NCI-H1105 (cell line): ENCODE measurements at places on chromosomes 4 and X.
A peak's percentile ranks its signal among the peaks of the same experiment; 100 is the strongest.

GRCh38 chr4:116058129-116058528 is 944.7 kb upstream of the NDST4 start:
- no peak for DNase-seq

GRCh38 chr4:150493851-150494250 is 88.1 kb upstream of the MAB21L2 start:
- DNase-seq: no peak

GRCh38 chr4:55080174-55080865 is 45.1 kb downstream of the KDR start:
- no peak for DNase-seq

DNA sequence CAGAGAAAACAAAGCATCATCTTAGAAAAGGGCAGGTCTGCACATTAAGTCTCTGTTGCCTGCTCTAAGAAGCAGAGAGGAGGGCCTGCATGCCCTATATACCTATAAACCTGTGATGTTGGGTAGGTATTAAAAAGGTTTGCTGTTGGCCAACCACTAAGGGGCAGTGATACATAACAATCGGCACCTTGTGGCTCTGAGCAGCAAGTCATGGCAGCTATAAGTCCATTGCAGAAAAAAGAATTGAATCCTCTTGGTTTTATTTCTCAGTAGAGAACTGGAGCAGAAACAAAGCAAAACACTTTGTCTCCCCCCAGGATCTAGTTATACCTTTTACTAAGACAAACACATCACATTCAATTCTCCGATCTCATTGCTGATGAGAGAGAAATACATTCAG is 1364.4 kb downstream of the STIM2 start:
- no peak for DNase-seq

- DNase-seq: no peak
These were observed 781.4 kb upstream of the INTU start for GRCh38 chr4:126851391-126851790.

- no peak for DNase-seq
These were observed 73.9 kb downstream of the CXXC4 start for GRCh38 chr4:104420766-104421165.

DNA sequence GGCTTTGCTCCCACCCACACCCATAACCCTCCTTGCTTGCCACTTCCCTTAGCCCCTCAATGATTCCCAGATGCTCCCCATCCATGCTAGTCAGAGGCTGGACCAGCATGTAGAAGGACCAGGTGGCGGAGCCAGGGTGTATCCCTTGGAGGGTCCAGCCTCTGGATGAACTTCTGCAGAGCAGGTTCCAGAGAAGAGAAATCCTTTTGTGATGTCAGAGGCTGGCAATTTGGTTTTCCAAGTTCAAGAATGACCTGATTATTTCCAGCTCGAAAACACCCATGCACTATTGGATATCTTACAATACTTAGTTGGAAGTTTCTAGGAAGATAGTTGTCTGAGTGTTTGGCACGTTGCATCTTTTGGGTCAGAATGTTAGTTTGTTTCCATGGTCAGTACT is 168.3 kb upstream of the RPS6KA3 start:
- DNase-seq: no peak

GRCh38 chrX:21590012-21590776 is 67.9 kb downstream of the KLHL34 start:
- no peak for DNase-seq

- no peak for DNase-seq
These were observed 43.2 kb downstream of the MTMR8 start for GRCh38 chrX:64352081-64352480.

- DNase-seq: no peak
These were observed 607 bp upstream of the SCOC start for GRCh38 chr4:140372751-140373327.

- no peak for DNase-seq
These were observed 58.6 kb downstream of the PRRG1 start for GRCh38 chrX:37407736-37408135.

DNA sequence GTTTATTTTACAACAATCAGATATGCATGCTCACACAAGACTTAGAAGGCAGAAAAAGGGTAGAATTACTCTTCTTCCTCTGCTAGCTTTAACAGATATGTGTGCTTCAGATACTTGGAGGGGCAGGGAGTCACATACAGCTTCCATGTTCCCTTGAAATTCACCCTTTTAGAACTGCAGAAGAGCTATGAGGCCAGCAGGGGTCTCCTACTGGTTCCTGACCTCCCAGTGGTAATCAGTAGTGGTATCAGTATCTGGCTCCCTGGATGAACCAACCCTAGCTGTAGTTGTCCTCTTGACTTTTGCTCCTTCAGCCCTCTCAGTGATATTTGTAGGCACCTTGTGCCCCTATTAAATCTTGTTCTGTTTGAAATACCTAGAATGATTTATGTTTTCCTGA is 81.5 kb downstream of the RCHY1 start:
- no peak for DNase-seq

- DNase-seq: no peak
These were observed 48.5 kb downstream of the MAGEC2 start for GRCh38 chrX:142156567-142156966.

DNA sequence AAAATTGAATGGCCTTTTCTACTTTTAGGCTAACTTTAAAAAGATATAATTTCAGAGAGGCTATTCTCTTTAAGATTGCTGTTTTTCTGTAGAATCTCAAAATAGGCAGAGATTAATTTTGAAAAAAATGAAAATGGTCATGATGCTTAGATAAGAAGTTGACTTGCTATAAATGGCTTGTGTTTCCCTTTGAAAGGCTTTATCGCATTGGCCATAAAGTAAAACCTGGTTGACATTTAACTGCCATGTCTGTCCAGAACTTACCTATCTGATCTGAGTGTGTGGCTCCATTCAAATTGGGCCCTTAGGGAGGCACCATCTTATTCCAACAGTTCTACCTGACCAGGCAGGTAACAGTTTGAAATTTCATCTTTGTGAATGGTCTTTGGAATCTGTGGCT is 56.1 kb downstream of the AFF2 start:
- DNase-seq: no peak

- DNase-seq: no peak
These were observed 38.9 kb downstream of the ZDHHC15 start for GRCh38 chrX:75483933-75484332.

GRCh38 chr4:143375326-143376073 is 38.8 kb downstream of the GAB1 start:
- DNase-seq: no peak

GRCh38 chr4:129394635-129395034 is 298.7 kb downstream of the C4orf33 start:
- peak; percentile 45 for DNase-seq

DNA sequence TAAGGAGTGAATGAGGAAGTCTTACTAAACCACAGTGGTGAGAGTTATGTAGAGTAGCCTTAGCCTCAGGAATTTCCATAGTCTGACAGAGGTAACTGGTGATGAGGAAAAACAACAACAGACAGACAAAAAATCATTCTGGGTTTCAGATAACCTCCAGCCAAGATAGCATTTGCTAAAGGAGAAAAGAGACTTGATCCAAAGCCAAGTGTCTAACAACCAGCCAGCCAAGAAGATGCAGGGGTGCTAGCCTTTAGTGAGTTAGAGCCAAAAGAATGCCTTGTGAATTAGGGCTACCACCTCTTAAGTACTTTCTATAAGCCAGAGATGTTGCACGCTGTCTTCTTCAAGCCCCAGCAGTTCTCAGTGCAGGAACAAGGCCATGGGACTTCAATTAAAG is 478.0 kb upstream of the CPEB2 start:
- DNase-seq: no peak

DNA sequence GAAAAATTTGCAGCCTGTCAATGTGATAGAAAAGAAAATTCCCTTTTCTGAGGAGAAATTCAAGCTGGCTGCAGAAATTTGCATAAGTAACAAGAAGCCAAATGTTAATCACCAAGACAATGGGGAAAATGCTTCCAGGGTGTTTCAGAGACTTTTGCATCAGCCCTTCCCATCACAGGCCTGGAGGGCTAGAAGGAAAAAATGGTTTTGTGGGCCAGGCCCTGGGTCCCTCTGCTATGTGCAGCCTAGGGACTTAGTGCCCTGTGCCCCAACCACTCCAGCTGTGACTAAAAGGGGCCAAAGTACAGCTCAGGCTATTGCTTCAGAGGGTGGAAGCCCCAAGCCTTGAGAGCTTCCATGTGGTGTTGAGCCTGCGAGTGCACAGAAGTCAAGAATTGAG is 23.9 kb downstream of the ZNF275 start:
- no peak for DNase-seq

- DNase-seq: peak; percentile 36
These were observed 26.7 kb downstream of the HTT-AS start for GRCh38 chr4:3047464-3048286.

DNA sequence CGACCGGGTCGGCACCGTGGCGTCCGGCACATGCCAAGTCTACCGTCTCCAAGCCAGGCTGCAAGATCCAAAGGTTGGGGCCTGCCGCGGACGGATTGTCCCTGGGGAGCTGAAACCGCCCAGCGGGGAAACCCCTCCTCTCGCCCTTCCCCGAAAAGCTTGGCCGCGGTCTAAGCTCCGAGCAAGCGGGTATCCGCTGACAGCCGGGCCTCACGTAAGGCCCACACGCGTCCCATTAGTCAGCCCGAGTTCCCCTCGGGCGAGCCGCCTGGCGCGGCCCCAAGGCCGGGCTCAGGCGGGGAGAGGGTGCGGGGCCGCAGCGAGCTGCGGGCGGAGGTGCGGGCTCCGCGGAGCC is 6.8 kb upstream of the BCOR start:
- no peak for DNase-seq

- no peak for DNase-seq
These were observed 84.5 kb upstream of the DKK2 start for GRCh38 chr4:107120661-107121060.

DNA sequence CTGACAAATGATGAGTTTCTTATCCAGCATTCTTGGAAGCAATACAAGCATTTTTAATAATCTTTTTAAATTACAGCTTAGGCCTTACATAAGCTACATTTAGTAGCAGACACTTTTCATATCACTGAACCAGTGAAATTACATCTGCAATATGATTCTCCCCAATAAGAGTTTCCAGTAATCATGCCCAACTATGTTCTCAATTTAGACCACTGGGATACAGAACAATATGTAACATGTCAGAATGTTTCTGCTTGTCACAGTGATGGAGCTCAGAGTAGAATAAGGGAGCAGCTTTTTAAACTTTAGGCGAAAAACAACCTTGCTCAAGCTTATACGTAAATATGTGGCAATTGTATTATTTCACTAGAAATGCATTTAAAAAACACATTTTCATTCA is 1132.2 kb downstream of the FAT4 start:
- no peak for DNase-seq

DNA sequence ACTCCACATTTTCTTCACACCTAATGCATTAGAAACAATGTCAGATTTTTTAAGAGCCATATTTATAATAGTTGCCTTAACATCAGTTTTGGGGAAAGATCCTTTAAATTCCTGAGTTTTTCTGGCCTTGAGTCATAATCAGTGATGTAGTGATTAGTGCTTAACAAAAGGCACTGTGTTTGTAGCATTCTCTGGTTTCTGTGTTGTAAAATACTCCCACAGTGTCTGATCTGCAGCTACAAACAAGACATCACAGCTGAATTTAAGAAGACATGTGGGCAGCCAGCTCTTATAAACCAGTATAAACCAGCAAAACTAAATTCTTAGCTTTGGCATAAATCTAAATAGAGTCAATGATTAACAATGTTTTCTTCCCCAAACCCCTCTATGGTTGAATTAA is 233.8 kb downstream of the FSTL5 start:
- DNase-seq: no peak

DNA sequence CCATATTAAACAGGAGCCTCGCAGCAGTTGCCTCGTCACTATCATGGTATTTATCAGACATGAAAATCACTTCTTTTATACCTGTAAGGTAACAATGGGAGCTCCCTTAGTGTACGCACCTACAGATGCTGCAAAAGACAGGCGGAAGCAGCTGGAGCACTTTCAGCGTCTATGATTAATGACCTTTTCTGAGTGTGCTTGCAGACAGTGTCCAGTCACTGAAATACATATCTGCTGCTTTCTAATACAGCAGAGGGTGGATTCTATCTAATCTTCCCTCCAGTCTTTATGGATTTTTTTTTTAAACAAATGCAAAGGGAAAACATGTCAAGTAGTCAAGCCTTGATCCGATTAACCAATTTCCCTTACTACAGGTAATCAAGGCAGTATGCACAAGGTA is 24.1 kb downstream of the DCTD start:
- DNase-seq: no peak

DNA sequence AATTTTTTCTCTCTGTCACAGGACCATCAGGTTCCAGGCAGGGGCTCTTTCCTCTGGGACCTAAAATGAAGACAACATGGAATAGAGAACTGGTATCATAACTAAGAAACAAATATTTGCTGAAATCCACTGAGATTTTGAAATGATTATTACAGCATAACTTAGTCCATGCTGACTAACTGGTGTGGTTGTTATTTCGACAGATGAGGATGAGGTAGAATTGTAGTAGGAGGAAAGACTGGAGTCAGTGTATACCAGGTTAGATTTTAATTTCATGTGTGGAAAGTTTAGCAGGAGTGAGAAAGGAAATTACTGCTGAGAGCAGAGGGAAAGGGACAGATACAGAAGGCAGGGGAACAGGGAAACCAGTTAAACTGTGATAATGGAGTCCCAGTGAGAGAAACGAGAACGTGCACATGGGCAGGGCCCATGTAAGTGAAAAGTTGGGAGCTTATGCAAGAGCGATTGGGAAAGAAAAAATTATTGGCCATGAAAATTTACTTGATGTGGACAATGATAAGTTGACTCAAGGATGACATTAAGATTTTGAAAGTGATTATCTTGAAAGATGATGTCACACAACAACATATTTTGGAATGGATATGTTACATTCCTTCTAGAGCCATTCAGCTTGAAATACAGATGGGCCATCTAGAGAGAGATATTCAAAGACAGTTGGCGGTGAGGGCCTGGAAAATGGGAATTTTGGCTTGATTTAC is 98.7 kb upstream of the DDIT4L start:
- DNase-seq: no peak

DNA sequence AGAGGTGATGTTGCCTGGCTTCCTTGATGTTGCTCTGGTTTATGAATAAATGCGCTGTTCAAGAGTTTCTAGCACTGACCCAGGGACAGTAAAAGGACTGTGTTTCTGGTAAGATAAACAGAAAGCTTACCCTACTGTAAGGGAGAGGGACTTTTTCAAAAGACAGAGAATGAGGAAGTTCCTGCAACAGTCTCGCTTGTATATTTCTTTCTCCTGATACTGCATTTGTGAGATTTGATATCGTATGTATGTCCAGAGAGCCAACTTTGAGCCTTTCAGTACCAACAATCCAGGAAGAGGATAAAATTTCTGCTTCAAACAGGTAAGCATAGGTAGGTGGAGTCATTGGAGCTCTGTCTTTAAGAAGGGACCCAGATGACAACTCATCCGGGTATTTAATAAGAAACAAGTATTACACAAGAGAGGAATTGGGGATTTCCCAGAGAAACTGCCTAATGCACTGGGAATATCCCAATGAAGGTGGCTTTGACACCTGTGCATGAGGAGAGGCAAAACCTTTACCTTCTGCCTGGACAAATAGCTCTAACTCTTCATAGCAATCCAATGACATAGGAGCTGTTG is 773 bp downstream of the DAPP1 start:
- DNase-seq: no peak

GRCh38 chrX:47539860-47540259 is 21.1 kb upstream of the ARAF start:
- no peak for DNase-seq
